Thoracic aorta (tissue), 2 donors: ENCODE measurements at places on chromosomes 16 and 17. TPM values are rescaled to one million over a fixed set of nuclear protein-coding genes. Genes with fewer than 3 reads are reported as not detected.
A peak's percentile ranks its signal among the peaks of the same experiment; 100 is the strongest.

The NUFIP2 gene
- 65.8 TPM for total RNA-seq

The ACSM3 gene
- 6.1 TPM for total RNA-seq

- no peak overlapping the region for H3K27ac ChIP-seq
- H3K27me3 ChIP-seq: no peaks in the 10 kb centered on the region
- H3K36me3 ChIP-seq: no peaks in the 10 kb centered on the region
- no peaks in the 10 kb centered on the region for H3K4me1 ChIP-seq
- no peak for DNase-seq
- no peak overlapping the region for H3K4me3 ChIP-seq
Measured at GRCh38 chr17:72691586-72691985, 400.9 kb downstream of the SLC39A11 start.

GRCh38 chr16:74280448-74280847 is 16.2 kb upstream of the PSMD7 start:
- no peaks in the 10 kb centered on the region for H3K36me3 ChIP-seq
- H3K27me3 ChIP-seq: no peaks in the 10 kb centered on the region
- H3K4me1 ChIP-seq: no peaks in the 10 kb centered on the region
- no peak overlapping the region for H3K27ac ChIP-seq

DNA sequence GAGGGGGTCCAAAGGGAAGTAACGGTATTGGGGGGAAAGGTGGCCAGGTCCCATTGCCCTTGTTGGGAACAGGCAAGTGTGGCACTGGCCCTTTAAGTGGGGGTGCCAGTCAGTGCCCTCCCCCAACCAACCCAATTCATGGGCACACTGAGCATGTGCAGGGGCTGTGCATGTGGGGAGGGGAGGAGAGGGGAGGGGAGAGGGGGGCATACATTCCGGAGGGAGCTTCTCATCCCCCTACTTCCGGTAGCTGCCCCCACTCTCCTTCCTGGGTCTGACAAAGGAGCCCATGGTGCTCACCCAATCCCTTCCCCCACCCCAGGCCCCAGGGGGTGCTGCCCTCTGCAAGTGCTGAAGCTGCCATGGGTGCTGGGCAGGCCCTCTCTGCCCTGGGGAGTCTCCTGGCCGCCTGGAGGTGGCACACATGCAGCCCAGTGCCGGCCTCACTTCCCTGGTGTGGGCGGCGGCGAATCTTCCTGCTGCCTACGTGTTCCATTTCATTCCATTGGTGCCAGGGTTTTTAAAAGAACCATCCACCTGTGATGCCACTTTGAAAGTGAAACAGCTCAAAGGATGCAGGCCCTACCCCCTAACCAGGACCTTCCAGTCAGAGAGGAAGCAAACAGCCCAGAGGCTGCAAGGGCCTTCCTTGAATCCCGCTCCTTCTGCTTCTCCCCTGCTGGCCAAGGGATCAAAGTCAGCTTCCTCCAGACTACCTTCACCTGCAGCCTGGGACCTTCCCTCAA is 11.0 kb downstream of the HEXIM2 start:
- H3K4me3 ChIP-seq: peak overlapping the region; percentile 81
- peaks cover 17% of the 10 kb centered on the region for H3K4me1 ChIP-seq
- DNase-seq: peak; percentile 73
- peak overlapping the region; percentile 97 for H3K27ac ChIP-seq
- no peaks in the 10 kb centered on the region for H3K27me3 ChIP-seq
- H3K36me3 ChIP-seq: no peaks in the 10 kb centered on the region

DNA sequence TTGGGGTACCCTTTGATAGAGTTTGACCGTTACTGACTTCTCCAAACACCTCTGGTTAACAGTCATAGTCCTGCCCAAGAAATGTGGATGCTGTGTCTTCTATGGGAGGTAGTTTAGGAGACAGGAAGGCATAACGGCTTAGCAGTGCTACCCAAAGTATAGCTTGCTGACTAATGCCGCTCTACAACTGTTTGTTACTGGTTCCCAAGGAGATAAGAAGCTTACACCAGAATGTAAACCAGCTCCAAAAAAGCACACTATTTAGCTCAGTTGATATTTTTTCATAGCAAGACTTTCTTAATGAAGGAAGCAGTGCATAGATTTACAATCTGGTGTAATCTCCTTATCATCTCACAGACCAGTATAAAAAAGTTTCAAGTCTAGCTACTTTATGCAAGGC is 95.7 kb downstream of the HS3ST3B1 start:
- H3K27ac ChIP-seq: no peak overlapping the region
- H3K27me3 ChIP-seq: no peaks in the 10 kb centered on the region
- DNase-seq: no peak
- no peaks in the 10 kb centered on the region for H3K36me3 ChIP-seq
- H3K4me1 ChIP-seq: no peaks in the 10 kb centered on the region
